ENCODE measurements at places on chromosomes 5 and 9. TPM values are rescaled to one million over a fixed set of nuclear protein-coding genes. Genes with fewer than 3 reads are reported as not detected.

The FIBCD1 gene
- total RNA-seq = 5.3 TPM

DNA sequence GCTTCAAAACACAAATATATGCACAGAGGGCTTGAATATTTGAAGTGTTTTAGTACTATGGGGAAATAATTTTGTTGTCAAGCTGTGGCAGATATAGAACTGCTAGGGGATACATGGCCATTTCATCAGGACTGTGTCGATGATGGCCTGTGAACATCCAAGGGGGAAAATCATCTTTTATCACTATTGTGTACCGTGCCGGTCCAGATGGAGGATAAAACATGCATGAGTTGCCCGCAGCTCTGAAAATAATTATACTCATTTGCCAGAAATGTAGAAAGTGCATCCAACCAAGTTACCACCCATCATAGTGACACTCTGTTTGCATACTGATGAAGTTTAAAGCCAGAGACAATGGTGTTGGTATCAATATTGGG lies 405.9 kb downstream of the ZSWIM6 start:
- DNase-seq = no peak

GRCh38 chr9:137454145-137454596 lies 5.0 kb downstream of the NSMF start:
- no peak for DNase-seq

- DNase-seq = no peak
Measured at GRCh38 chr5:159805021-159805420, 111.3 kb upstream of the ADRA1B start.

- peak; percentile 95 for DNase-seq
Measured at GRCh38 chr5:96614110-96614691, 48.0 kb upstream of the CAST start.

- peak; percentile 80 for DNase-seq
Measured at GRCh38 chr5:36363101-36363500, 61.4 kb upstream of the RANBP3L start.

GRCh38 chr5:150576449-150576949 lies 64.0 kb upstream of the SYNPO start:
- DNase-seq = no peak

DNA sequence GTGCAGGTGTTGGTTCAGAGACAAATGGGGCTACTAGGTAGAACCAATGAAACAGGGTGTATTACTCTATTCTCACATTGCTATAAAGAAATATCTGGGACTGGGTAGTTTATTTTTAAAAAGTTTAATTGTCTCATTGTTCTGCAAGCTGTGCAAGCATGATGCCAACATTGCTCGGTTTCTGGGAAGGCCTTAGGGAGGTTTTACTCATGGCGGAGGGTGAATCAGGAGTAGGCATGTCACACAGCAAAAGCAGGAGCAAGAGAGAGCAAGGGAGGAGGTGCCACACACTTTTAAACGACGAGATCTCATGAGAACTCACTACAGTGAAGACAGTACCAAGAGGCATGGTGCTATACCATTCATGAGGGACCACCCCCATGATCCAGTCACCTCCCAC lies 134.6 kb downstream of the PIK3R1 start:
- no peak for DNase-seq

- DNase-seq = no peak
Measured at GRCh38 chr9:94210616-94211603, 48.2 kb upstream of the ZNF169 start.

The GABRG2 gene
- 3.9 TPM for total RNA-seq

The FGF1 gene
- total RNA-seq = 3.2 TPM

The KIF24 gene
- total RNA-seq = 5.5 TPM

The MSX2 gene
- 71.1 TPM for total RNA-seq

Measured in H4 (cell line).